ENCODE measurements at places on chromosomes 13 and 19.

DNA sequence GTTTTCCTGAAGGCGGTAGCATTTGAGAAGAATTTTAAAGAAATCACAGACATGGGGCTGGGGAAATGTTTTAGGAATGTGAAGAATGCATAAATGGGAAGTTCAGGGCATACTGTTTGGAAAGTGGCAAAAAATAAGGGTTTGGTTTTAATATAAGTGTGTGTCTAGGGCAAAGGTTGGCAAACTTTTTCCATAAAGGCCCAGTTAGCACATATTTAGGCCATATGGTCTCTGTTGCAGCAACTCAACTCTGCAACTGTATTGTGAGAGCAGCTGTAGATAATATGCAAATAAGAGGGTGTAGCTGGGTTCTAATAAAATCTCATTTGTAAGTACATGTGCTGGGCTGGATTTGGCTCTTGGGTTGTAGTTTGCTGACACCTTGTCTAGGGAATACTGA, 521.9 kb downstream of the DIAPH3 start:
- DNase-seq = no peak

- no peak for DNase-seq
Observed at GRCh38 chr13:29484236-29484635, 111.3 kb downstream of the SLC7A1 start.

DNA sequence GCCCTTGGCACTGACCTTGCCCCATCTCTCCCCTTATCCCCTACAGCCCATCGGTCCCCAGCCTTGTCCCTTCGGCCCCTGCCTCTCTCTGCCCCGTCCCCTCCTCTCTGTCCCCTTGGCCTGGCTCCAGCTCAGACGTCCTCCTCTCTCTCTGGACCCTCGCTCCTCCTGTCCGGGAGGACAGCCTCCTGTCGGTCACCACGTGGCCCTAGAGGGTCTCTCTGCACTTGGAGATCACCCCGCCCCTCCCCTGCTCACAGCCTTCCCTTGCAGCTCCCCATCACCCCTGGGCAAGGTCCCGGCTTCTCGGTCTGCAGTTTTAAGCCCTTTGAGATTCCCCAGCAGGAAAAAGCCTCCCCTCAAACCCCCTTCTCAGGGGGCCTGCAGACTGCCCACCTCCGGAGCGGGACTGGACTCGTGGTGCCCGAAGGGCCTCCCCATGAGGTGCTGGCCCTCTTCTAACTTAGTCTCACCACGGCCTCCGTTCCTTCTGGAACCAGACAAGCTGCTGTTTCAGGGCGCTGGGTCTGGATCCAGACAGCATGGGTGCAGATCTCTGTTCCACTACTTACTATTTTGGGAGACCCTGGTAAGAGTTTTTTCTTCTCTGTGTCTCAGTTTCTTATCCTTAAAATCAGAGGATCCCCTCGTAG, 3.3 kb upstream of the KLK15 start:
- DNase-seq = no peak

GRCh38 chr13:114130837-114131582, 1.4 kb downstream of the RASA3 start:
- DNase-seq = no peak

DNA sequence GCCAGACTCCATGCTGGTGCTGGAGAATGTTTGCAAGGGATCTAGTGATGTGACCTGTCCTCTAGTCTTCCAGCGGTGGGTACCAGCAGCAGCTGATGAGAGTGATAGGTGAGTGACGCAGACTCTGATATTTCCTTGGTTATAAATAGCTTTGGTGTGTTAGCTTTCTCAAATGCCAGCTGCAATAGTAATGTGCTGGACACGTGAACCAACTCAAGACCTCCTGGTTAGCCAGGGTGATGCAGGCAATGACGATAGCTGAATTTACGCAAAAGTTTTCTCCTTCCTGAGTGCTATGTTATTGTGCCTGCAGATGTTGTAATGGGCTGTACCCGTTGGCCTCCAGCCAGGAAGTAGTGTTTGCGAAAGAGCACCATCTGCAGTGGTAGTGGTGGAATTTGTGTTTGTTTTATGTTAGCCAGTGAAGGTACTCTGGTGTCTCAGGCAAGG, 129.5 kb downstream of the CYSLTR2 start:
- peak; percentile 61 for DNase-seq

GRCh38 chr13:110311443-110312338, 4.6 kb downstream of the COL4A2 start:
- no peak for DNase-seq

DNA sequence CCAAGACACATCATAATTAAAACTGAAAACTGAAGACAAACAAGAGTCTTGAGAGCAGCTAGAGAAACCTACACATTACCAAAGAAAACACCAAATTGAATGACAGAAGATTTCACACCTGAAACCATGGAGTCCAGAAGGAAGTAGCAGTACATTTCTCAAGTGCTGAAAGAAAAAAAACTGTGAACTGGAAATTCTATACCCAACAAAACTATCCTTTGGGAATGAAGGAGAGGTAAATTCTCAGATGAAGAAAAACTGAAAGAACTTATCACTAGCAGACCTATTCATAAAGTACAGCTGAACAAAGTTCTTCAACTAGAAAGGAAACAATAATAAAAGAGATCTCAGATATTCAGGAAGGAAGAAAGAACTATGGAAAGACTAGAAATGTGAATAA, 198.7 kb upstream of the ZNF507 start:
- no peak for DNase-seq

DNA sequence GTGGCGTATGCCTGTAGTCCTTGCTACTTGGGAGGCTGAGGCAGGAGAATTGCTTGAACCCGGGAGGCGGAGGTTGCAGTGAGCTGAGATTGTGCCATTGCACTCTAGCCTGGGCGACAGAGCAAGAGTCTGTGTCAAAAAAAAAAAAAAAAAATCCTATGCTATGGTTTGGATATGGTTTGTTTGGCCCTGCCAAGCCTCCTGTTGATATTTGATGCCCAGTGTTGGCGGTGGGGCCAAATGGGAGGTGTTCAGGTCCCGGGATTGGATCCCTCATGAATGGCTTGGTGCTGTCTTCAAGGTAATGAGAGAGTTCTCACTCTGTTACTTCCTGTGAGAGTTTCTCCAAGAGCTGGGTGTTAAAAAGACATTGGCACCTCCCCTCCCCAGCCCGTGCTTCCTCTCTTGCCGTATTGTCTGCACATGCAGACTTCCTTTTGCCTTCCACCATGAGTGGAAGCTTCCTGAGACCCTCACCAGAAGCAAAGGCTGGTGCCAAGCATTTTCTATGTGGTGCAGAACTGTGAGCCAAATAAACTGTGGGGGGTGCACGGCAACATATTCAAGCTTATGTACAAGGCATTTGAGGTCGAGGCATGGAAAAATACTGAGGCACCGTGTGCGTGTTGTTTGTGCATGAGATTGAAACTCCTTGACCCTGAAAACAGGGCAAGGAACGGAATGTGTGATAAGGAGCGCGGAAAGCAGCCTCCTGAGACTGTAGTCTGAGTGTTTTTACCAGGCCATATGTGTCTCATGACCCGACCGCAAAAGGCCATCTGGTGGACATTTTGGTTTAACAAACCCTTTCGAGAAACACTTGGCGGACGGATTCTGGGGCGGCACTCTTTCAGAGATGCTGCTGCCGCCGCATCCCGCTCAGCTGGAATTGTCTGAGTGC, 7.3 kb downstream of the SIGLEC9 start:
- no peak for DNase-seq

- no peak for DNase-seq
Observed at GRCh38 chr19:48637948-48638830, 1.0 kb upstream of the DBP start.
